ENCODE measurements at places on chromosomes 1 and 21.

DNA sequence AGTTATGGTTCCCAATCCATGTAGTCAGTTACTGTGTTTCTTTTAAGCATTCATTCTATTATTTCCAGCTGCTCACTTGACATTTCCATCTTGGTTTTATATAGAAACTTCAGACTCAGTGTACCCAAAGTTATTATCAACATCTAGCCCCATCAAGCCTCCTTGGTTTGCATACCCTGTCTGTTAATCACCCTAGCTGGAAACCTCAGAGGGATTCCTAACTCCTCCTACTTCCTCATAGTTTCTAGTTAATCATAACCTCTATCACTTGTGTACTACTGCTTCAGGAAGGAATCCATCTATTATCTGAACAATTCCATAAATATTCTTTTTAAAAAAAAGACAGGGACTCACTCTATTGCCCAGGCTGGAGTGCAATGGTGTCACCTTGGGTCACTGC is 293.3 kb downstream of the SDCCAG8 start:
- DNase-seq: no peak

- DNase-seq: no peak
Measured at GRCh38 chr1:15251857-15252835, 5.1 kb downstream of the FHAD1 start.

DNA sequence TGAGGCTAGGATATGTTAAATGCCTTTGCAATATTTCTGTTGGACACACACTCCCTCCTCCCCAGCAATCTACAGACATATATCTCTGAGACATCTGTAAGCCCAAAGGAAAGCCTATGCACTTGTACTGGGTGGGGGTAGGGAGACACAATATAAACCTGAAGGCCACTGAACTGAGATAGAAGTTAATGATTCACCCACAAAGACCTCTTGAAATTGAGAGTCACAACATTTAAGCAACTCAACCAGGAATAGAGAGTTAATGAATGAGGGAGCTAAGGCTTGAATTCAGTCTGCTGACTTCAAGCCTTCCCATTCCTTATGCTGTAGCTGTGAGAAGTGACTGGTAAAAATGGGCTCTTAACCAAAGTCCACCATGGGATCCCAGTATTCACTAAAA is 5.0 kb downstream of the OR10J1 start:
- DNase-seq: no peak

- DNase-seq: no peak
Measured at GRCh38 chr1:223712850-223713474, 623 bp downstream of the CAPN2 start.

- no peak for DNase-seq
Measured at GRCh38 chr1:113320272-113320671, 70.0 kb upstream of the MAGI3 start.

DNA sequence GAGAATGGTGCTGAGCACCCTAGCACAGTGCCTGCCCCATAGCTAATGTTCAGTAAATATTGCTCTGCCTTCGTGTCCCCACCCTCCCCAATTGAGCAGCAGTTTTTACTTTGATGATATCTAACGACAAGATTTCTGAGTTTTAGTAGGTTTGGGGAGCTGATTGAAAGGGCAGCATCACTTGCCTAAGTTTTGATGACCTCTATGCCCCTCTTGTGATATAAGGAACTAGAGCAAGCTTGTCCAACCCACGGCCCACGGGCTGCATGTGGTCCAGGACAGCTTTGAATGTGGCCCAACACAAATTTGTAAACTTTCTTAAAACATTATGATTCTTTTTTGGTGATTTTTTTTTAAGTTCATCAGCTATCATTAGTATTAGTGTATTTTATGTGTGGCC is 1.6 kb downstream of the CNIH4 start:
- no peak for DNase-seq

GRCh38 chr1:63635681-63636080 is 42.5 kb downstream of the PGM1 start:
- no peak for DNase-seq

- DNase-seq: no peak
Measured at GRCh38 chr1:245155272-245156040, 671 bp downstream of the KIF26B start.

- DNase-seq: no peak
Measured at GRCh38 chr1:47536646-47537118, 98.8 kb downstream of the FOXD2 start.

GRCh38 chr1:164796916-164797315 is 237.9 kb downstream of the PBX1 start:
- DNase-seq: no peak

GRCh38 chr1:89724369-89725010 is 91.6 kb downstream of the LRRC8C start:
- no peak for DNase-seq

DNA sequence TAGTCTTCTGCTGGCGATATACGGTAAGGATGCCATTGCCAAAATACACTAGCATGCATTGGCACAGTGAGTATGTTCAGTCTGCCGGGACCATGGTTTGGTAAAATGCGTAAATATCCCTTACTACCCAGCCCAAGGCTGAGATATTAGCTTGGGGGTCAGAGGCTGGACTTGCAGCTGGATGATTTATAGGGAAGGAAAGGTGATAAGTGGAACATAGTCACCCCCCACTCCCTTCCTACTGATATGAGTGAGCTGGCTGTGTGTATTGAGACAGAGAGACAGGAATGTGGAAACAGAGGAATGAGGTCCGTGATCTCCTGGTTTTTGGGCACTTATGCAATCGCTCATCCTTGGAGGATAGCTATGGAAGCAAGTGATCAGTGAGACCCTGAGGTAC is 642.8 kb downstream of the KCNT2 start:
- no peak for DNase-seq

DNA sequence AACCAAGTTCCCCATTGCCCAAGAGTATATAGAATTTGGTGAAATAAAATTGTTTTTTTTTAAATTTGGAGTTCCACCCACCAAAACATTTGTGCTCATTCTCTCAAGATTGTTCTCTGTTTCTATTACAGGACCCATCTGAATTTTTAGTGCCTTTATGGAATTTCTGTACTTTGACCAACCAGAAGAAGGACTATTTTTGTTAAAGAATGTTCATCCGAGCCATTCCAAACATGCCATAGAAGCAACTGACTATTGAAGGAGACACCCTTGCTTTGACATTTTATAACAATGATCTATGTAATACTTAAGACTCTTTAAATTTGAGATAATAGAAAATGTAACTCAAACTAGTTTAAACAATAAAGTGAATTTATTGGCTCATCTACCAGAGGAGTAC is 655.7 kb upstream of the ADAMTS5 start:
- DNase-seq: no peak

GRCh38 chr1:201307231-201307630 is 23.9 kb downstream of the PKP1 start:
- no peak for DNase-seq

DNA sequence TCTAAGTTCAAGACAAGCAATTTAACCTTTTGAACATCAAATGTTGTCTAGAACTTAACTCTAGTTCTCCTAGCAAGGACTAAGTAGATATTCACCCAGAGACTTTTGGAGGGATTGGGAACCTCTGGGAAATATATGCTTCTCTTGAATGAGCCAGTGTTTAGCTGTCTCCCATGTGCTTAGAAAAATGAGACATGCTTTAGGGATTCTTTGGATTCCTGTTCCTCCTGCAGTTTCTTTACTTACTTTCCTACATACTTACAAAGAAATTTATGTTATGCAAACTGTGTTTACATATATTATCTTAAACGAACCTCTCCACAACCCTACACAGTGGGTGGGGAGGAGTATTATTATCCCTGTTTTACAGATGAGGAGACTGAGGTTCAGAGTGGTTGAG is 39.2 kb downstream of the RNASEL start:
- DNase-seq: no peak

- no peak for DNase-seq
Measured at GRCh38 chr1:55155522-55155921, 59.6 kb downstream of the USP24 start.

- no peak for DNase-seq
Measured at GRCh38 chr1:15439325-15439724, 1.1 kb downstream of the CTRC start.

DNA sequence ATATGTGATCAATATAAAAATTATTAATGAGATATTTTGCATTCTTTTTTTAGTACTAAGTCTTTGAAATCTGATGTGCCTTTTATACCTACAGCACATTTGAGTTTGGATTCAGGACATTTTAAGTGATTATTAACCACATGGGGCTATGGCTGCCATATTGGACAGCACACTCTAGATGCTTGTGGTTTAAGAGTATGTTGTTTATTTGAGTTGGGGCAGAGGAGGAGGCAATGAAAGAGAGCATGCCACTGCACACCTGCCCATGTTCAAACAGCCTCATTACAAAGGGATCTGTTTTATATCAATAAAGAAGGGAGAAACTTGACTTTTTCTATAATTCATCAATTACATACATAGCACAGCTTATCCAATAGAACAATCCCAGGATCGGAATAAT is 99.4 kb upstream of the EDEM3 start:
- DNase-seq: no peak

GRCh38 chr21:42171091-42172053 is 47.6 kb upstream of the ABCG1 start:
- no peak for DNase-seq

- DNase-seq: peak; percentile 56
Measured at GRCh38 chr1:116880917-116881316, 28.8 kb upstream of the PTGFRN start.

- no peak for DNase-seq
Measured at GRCh38 chr1:27646676-27647075, 11.7 kb upstream of the FGR start.

- no peak for DNase-seq
Measured at GRCh38 chr1:6299557-6300165, 38.8 kb upstream of the GPR153 start.

GRCh38 chr1:167333124-167333523 is 112.4 kb downstream of the POU2F1 start:
- no peak for DNase-seq

- no peak for DNase-seq
Measured at GRCh38 chr1:66809736-66810326, 8.8 kb upstream of the INSL5 start.

DNA sequence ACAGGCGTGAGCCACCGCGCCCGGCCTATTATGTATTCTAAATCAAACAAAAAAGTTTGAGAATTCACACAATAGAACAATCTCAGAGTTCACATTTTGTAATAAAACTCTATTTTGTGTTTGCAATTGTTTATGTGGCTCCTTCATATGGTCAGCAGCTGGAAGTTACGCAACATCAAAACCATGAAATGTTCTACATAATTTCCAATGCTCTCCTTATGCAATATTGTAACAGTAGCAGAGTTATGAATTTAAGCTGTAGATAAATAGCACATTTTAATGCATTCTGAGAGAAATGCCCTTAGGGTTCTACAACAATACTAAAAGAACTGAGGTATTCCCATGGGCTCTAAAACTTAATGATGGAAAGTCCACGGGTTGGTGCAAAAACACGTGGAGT is 62.3 kb upstream of the COL11A1 start:
- DNase-seq: no peak

GRCh38 chr1:26546375-26546774 is 16.8 kb downstream of the RPS6KA1 start:
- no peak for DNase-seq

DNA sequence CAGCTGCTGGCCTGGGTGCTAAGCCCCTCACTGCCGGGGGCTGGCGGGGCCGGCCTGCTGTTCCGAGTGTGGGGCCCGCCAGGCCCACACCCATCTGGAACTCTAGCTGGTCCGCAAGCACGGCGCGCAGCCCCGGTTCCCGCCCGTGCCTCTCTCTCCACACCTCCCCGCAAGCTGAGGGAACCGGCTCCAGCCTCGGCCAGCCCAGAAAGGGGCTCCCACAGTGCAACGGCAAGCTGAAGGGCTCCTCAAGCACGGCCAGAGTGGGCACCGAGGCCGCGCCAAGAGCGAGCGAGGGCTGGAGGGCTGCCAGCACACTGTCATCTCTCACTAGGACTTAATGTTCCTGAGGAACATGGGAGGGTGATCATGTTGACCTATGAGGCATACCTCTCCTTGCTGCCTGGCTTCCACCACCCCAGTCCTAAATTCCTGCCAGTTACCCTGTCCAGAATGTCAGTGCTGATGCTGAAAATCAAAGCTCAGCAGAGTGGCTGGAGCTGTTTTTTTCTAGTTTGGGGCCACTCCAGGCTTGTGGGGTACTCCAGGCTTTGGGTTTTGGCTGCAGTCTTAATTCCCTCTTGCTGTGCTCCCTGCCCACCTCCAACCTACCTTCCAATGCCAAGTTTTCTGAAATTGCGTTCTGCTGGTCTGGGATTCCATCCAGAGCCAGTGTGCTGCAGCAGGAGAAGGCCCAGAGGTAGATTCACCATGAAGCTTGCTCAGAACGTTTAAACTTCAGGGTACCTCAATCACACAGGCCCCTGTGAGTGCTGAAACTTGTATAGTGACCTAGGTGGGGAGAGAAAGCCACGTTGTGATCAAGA is 44.2 kb upstream of the LPGAT1 start:
- peak; percentile 90 for DNase-seq

- DNase-seq: no peak
Measured at GRCh38 chr1:182783068-182783467, 6.5 kb upstream of the NPL start.

GRCh38 chr21:32304998-32305397 is 6.3 kb downstream of the MRAP start:
- no peak for DNase-seq

- no peak for DNase-seq
Measured at GRCh38 chr1:97893844-97894243, 27.0 kb downstream of the DPYD start.

- no peak for DNase-seq
Measured at GRCh38 chr1:90722874-90723589, 5.9 kb upstream of the BARHL2 start.

- peak; percentile 25 for DNase-seq
Measured at GRCh38 chr1:98659879-98660278, 1.6 kb upstream of the SNX7 start.

- peak; percentile 35 for DNase-seq
Measured at GRCh38 chr1:180544050-180544449, 14.7 kb upstream of the OVAAL start.

DNA sequence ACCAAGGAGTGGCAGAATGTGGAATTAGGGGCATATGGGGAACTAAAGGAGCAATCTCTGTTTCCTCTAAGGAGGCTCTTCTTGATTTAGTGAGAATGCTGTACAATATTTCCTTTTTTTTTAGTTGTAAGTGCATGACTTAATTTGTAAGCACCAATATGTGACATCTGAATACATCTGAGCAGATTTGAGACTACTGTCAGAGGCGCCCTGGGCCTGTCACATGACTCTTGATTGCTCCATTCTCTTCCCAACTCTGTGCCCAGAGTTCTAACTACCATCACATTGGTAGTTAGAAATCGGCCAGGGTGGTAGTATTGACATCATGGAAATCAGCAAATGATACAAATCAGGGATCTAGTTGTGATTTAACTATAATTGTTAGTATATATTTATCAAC is 110.1 kb upstream of the LMO4 start:
- DNase-seq: no peak

GRCh38 chr1:29211086-29212030 is 19.4 kb downstream of the MECR start:
- DNase-seq: peak; percentile 66

DNA sequence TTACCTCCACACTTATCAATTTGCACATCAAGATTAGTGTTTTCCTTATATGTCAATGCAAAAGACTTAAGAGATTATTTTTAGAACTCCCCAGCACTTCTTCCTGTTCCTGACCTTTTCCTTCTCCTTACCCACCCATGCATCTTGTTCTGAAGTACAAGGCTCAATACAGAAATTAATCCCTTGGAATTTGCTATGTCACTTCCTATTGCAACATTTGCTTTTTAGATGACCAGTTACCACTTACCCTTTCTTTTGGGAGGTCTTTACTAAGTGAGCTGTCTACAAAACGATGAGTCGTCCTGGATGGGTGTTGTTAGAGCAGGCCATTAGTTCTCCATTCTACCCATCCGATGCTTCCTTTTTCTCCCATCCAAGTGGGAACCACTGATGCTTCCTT is 221.2 kb downstream of the FMN2 start:
- DNase-seq: no peak

- DNase-seq: no peak
Measured at GRCh38 chr1:229148743-229149142, 122.2 kb upstream of the RAB4A start.
